GM18507 (cell line): ENCODE measurements at places on chromosomes 4 and X.

DNA sequence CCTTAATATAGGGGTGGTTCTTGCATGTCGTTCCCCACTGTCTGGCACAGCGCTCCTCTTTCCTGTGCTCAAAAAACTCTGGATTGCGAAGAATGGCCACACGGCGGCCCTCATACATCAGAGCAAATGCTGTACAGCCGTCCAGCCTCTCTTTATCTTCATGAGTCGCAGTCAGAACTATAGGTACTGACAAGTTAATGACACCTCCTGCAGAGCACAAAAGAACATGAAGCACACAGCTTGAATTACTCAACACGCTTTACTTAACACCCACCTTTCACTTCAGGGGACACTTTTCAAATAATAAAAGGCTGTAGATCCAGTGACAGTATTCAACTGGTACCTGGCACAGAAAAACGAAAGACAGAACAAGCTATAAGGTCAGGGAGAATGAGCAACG, 65.3 kb downstream of the PAPSS1 start:
- no peak for DNase-seq

- no peak for DNase-seq
These were observed 102.1 kb upstream of the PSAPL1 start for GRCh38 chr4:7536876-7537275.

DNA sequence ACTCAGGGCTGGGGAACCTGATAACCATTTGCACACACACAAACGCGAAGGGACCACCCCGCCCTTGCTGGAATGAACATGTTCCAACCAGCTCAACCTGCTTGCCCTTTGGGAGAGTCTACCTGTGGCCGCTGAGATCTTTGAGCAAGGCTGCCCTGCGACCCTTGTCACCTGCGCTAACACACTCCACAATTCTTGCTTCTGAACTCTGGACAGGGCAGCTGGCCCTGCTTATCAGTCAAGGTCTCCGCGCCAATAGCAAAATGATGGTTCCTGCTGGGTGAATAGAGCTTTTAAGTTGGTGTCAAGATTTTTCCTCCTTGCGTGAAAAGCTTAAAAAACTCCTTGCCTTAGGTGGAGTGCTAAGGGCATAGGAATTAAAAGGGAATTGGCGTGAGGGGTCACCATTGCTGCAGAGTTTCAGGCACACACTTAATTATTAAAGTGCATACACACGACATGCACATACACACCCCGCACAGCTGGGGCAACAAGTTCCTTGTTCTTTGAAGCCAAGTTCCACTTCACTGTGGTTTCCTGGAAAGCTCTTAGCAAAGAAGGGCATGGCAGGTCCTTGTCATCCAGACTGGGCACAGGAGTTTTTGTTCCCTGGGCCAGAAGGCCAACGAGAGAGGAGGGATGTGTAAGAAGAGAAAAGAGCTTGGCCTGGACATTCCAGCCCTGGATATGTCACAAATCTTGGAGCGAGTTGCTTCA, 207.7 kb downstream of the STIM2 start:
- no peak for DNase-seq

GRCh38 chr4:101833480-101833879, 43.0 kb downstream of the BANK1 start:
- no peak for DNase-seq

DNA sequence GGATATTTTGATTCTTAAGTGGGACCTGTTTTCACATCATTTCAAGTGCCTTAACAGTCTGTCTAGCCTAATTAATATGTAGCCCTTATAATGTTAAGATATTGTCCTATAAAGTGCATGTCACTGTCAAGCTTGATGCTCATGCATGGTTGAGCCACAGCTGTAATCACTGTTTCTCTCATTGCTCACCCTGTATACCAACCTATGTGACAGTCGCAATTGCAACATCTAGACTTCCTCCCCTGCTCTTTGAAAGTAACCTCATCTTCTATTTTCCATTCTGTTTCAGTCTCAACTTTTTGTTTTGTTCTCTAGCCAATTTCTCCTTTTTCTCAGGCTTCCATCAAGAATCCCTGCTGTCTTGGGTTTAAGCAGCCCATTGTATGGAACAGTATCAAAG, 24.4 kb upstream of the MSL3 start:
- no peak for DNase-seq
